Breast epithelium (tissue), 4 donors: ENCODE measurements at places on chromosomes 16 and 17.

- H3K36me3 ChIP-seq, result no peaks in the 10 kb centered on the region
- H3K27ac ChIP-seq, result no peak overlapping the region
- H3K4me3 ChIP-seq, result no peak overlapping the region
- no peaks in the 10 kb centered on the region for H3K27me3 ChIP-seq
- DNase-seq, result no peak
Observed at GRCh38 chr17:68344701-68345136, 53.4 kb downstream of the ARSG start.

GRCh38 chr16:18809165-18809564 lies 7.8 kb upstream of the ARL6IP1 start:
- peaks cover 17% of the 10 kb centered on the region for H3K36me3 ChIP-seq
- H3K27ac ChIP-seq, result no peak overlapping the region

DNA sequence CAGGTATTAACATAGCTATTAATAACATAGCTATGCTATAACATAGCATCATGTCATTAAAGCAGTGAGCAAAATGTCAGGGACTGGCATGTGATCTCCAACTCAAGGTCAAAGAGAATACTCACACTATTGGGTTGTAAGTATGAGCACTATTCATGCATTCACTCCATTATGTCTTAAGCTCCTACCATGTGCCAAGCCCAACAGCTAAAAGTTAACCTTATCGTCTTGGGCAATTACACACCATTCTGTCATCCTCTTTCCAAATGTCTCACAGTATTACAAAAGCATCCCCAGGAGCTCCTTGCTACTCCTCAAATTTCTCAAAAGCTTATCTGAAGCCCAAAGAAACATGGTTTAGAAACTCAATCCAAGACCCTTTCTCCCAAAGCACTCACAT lies 22.0 kb upstream of the NOG start:
- no peaks in the 10 kb centered on the region for H3K4me1 ChIP-seq
- DNase-seq, result no peak
- no peaks in the 10 kb centered on the region for H3K36me3 ChIP-seq
- no peak overlapping the region for H3K4me3 ChIP-seq
- no peak overlapping the region for H3K27ac ChIP-seq

GRCh38 chr17:77353684-77354419 lies 213.1 kb downstream of the SEC14L1 start:
- no peak for DNase-seq
- peaks cover 5% of the 10 kb centered on the region for H3K4me1 ChIP-seq
- H3K27me3 ChIP-seq, result no peaks in the 10 kb centered on the region
- H3K36me3 ChIP-seq, result no peaks in the 10 kb centered on the region
- peak overlapping the region; percentile 85 for H3K27ac ChIP-seq

DNA sequence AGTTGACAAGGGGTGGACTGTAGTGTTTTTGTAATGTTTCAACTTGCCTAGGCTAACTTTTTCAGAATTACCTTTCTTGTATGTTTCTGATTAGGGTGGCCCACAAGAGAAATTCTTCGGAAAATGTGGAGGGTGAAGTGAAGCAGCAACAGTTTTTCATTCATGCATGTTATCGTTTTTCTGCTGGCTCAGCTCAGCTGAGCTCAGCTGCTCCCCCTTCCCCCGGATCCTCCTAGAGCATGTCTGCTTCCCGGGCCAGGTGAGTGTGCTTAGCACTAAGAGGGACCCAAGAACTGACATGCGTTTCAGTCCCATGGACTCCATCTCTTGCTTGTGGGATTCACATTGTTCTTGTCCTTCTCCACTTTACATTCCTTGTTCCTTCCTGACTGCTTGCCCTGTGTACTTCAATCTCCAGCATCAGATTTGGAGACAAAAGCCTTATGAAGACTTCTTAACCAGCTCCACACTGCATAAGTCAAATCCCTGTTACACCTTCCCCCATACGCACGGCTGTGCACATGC lies 33.6 kb downstream of the SCPEP1 start:
- no peaks in the 10 kb centered on the region for H3K36me3 ChIP-seq
- no peak for DNase-seq
- H3K27ac ChIP-seq, result no peak overlapping the region
- H3K27me3 ChIP-seq, result no peaks in the 10 kb centered on the region
- H3K4me1 ChIP-seq, result no peaks in the 10 kb centered on the region

DNA sequence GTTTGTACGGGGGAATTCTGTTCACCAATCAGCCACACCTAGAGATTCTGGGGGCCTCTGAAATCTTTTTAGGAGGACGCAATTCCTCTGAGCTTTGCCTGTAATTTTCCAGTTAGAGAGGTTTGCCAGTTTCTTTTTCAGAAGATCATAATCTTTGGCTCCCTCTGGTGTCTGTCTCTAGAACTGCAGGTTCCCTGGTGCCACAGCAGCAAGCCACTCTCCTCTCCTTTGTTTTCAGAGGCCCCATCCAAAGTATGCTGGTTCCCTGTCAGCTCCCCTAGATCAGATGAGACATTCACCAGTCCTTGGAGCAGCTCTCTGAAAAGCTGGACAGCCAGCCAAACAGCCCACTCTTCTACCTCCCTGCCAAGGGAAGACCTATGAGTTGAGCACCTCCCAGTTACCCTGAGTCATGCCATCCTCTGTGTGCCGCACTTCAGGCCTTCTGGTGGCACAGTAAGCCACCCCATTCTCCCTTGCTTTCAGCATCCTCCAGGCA lies 36.1 kb downstream of the RNF112 start:
- peak; percentile 68 for DNase-seq
- no peaks in the 10 kb centered on the region for H3K36me3 ChIP-seq
- H3K27ac ChIP-seq, result peak overlapping the region; percentile 91
- no peaks in the 10 kb centered on the region for H3K27me3 ChIP-seq
- H3K4me3 ChIP-seq, result no peak overlapping the region

DNA sequence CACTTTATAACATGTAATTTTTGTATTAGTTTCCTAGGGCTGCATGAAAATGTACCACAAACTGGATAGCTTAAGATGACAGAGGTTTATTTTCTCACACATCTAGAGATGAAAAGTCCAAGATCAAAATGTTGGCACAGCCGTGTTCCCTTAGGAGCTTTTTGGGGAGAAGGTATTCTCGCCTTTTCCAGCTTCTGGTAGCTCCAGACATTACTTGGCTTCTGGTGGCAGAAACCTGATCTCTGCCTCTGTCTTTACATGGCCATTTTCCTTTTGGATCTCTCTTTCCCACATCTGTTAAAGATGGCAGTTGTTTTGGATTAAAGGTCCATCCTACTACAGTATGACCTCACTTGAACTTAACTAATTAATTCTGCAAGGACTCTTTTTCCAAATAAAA lies 885.7 kb upstream of the CDH8 start:
- H3K4me3 ChIP-seq, result no peak overlapping the region
- no peak overlapping the region for H3K27ac ChIP-seq
- no peak for DNase-seq
- no peaks in the 10 kb centered on the region for H3K27me3 ChIP-seq
- no peaks in the 10 kb centered on the region for H3K36me3 ChIP-seq
- H3K4me1 ChIP-seq, result no peaks in the 10 kb centered on the region

DNA sequence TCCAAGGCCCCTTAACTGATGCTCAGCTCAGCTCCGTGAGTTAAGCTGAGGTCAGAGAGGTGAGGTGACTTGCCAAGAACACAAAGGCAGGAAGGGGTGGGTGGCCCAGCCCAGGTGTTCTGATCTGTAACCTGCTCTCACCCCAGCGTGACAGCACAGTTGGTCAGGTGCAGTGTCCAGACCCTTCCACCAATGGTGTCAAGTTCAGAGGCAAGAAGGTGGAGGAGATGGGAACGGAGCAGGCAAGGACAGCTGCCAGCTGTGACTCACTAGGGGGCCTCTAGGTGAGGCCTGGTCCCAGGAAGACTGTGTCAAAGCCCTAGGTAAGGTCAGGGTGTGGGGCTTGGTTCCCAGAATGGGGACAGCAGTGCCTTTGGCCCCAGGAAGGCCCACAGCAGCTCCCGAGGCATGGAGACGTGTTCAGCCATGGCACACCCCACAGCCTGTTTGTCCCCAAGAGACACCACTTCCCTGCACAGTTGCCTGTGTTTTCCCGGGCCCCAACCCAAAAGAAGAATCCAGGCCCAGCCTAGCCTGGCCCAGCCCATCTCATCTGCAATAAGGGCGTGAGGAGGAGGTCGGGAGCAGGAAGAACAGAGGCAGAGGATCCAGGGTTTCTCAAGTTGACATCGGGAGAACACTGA lies 7.2 kb downstream of the WFIKKN2 start:
- H3K27me3 ChIP-seq, result no peaks in the 10 kb centered on the region
- H3K27ac ChIP-seq, result no peak overlapping the region
- no peak overlapping the region for H3K4me3 ChIP-seq
- H3K36me3 ChIP-seq, result no peaks in the 10 kb centered on the region

- no peaks in the 10 kb centered on the region for H3K4me1 ChIP-seq
- no peaks in the 10 kb centered on the region for H3K36me3 ChIP-seq
- no peak overlapping the region for H3K4me3 ChIP-seq
- no peak overlapping the region for H3K27ac ChIP-seq
Observed at GRCh38 chr16:1216296-1216619, 8.8 kb downstream of the TPSG1 start.

DNA sequence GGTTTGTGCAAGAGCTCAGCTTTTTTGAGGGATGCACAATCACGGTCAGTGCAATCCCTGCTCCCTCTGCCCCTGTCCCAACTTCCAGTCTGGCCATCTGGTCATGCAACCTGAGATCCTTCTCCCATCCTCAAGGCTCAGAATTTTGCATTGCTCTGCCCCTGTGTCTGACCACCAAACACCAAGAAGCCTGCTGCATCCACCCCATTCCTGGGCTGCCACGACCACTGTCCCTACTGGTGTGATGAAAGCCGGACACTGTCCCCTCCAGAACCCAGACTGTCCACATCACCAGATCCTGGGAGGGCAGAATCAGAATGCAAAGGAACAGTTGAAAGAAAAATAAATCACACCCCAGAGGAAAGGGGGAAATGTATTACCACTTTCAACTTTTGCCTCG lies 231.0 kb downstream of the C16orf78 start:
- H3K4me1 ChIP-seq, result no peaks in the 10 kb centered on the region
- no peaks in the 10 kb centered on the region for H3K27me3 ChIP-seq
- no peak overlapping the region for H3K27ac ChIP-seq
- DNase-seq, result no peak
- no peak overlapping the region for H3K4me3 ChIP-seq

- DNase-seq, result no peak
- H3K27ac ChIP-seq, result no peak overlapping the region
- no peaks in the 10 kb centered on the region for H3K36me3 ChIP-seq
- H3K4me3 ChIP-seq, result no peak overlapping the region
- no peaks in the 10 kb centered on the region for H3K27me3 ChIP-seq
Observed at GRCh38 chr17:58569196-58569595, 54.8 kb upstream of the MTMR4 start.

- H3K36me3 ChIP-seq, result no peaks in the 10 kb centered on the region
- H3K4me3 ChIP-seq, result no peak overlapping the region
- no peak for DNase-seq
- H3K27me3 ChIP-seq, result peaks cover 5% of the 10 kb centered on the region
Observed at GRCh38 chr16:8581831-8582580, 8.3 kb downstream of the TMEM114 start.

- no peaks in the 10 kb centered on the region for H3K27me3 ChIP-seq
- no peak overlapping the region for H3K4me3 ChIP-seq
- no peaks in the 10 kb centered on the region for H3K36me3 ChIP-seq
- no peak for DNase-seq
- no peak overlapping the region for H3K27ac ChIP-seq
Observed at GRCh38 chr17:7867881-7868329, 10.1 kb downstream of the CYB5D1 start.

- no peak overlapping the region for H3K27ac ChIP-seq
- H3K27me3 ChIP-seq, result no peaks in the 10 kb centered on the region
- H3K36me3 ChIP-seq, result no peaks in the 10 kb centered on the region
- peaks cover 8% of the 10 kb centered on the region for H3K4me1 ChIP-seq
- no peak overlapping the region for H3K4me3 ChIP-seq
Observed at GRCh38 chr17:74919440-74920305, 3.4 kb downstream of the USH1G start.

GRCh38 chr17:45425125-45425983 lies 7.3 kb downstream of the ARHGAP27 start:
- no peaks in the 10 kb centered on the region for H3K36me3 ChIP-seq
- H3K4me1 ChIP-seq, result peaks cover under 1% of the 10 kb centered on the region
- H3K4me3 ChIP-seq, result peak overlapping the region; percentile 37
- no peaks in the 10 kb centered on the region for H3K27me3 ChIP-seq
- peak; percentile 79 for DNase-seq

- H3K27ac ChIP-seq, result no peak overlapping the region
- DNase-seq, result no peak
- no peaks in the 10 kb centered on the region for H3K36me3 ChIP-seq
- no peak overlapping the region for H3K4me3 ChIP-seq
Observed at GRCh38 chr17:69733171-69734012, 318.9 kb downstream of the MAP2K6 start.
